ENCODE measurements at places on chromosomes 12 and 14.

GRCh38 chr14:93135399-93135798, 19.7 kb upstream of the ITPK1 start:
- DNase-seq: no peak

DNA sequence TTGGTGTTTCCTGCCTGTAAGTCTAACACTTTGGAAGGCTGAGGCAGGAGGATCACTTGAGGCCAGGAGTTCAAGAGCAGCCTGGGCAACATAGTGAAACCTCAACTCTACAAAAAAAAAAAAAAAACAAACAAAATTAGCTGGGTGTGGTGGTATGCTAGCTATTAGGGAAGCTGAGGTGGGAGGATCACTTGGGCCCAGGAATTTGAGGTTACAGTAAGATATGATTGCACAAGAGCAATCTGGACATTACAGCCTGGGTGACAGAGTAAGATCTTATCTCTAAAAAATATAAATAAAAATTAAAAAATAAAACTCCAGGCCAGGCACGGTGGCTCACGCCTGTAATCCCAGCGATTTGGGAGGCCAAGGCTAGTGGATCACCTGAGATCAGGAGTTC, 39.8 kb upstream of the CMKLR1 start:
- no peak for DNase-seq

GRCh38 chr14:74474376-74474775, 18.7 kb downstream of the NPC2 start:
- DNase-seq: no peak

GRCh38 chr12:18882690-18883089, 144.8 kb downstream of the CAPZA3 start:
- no peak for DNase-seq

GRCh38 chr14:34874386-34875030, 652 bp downstream of the BAZ1A start:
- peak; percentile 69 for DNase-seq

DNA sequence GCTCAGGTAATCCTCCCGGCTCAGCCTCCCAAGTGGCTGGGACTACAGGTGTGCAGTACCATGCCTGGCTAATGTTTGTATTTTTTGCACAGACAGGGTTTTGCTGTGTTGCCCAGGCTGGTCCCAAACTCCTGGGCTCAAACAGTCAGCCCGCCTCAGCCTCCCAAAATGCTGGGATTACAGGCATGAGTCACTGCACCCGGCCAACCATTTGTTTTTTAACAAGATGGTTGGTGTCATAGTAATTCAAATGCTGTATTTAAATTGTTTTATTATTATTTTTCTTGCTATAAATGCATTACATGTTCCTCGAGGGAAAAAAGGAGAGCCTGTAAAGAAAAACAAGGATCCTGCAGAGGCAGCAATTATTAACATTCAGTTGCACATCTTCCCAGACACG, 83.9 kb downstream of the EP400 start:
- no peak for DNase-seq

- DNase-seq: no peak
These were observed 38.2 kb downstream of the ZFC3H1 start for GRCh38 chr12:71625476-71625875.

- DNase-seq: no peak
These were observed 43.9 kb upstream of the TRAF3 start for GRCh38 chr14:102733326-102733725.
